ENCODE measurements at places on chromosomes 13 and 19. TPM values are rescaled to one million over a fixed set of nuclear protein-coding genes. Genes with fewer than 3 reads are reported as not detected.

PGLYRP2 gene
- not detected for total RNA-seq

IFNL1 gene
- total RNA-seq = not detected

KLK15 gene
- not detected for total RNA-seq

ZSWIM9 gene
- total RNA-seq = 4.6 TPM

GRCh38 chr19:33727331-33727998 is 69.2 kb upstream of the KCTD15 start:
- DNase-seq = no peak

DNA sequence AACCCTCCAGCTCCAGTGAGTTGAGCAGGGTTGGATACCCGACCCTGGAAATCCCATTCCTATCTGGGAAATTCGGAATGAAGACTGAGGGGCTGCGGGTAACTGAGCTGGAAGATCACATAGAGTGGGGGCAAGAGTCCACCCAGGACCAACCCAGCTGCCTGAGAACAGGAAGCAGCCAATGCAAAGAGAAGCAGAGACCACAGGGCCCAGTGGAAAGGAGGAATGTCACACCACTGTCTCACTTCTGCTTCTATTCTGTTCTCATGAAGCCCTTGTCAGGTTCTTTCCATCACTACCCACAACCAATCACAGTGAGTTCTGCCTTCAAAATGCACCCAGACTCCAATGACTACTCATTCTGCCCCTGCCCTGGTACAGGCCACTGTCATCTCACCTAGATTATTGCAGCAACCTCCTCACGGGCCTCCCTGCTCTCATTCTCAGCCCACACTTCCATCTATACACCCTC is 15.3 kb downstream of the DYRK1B start:
- DNase-seq = no peak
